ENCODE measurements at places on chromosomes 2 and 18.

GRCh38 chr2:133317178-133317577 is 251.1 kb downstream of the NCKAP5 start:
- DNase-seq, result no peak

GRCh38 chr2:205712508-205712907 is 30.2 kb downstream of the NRP2 start:
- DNase-seq, result no peak

GRCh38 chr2:15271941-15272542 is 289.1 kb downstream of the NBAS start:
- no peak for DNase-seq

DNA sequence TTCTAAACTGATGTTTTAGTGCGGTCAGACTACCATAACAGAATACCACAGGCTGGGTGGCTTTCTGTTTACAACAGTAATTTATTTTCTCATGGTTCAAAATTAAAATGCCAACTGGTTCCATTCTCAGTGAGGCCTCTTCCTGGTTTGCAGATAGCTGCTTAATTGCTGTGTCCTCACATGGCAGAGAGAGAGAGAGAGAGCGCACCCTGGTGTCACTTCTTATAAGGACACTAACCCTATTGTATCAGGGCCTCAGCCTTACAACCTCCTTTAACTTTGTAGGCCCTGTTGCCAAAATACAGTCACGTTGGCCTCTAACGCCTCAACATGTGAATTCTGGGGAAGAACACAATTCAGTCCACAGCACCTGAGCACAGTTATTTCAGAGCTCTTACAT is 37.5 kb upstream of the ZNF385B start:
- DNase-seq, result no peak

DNA sequence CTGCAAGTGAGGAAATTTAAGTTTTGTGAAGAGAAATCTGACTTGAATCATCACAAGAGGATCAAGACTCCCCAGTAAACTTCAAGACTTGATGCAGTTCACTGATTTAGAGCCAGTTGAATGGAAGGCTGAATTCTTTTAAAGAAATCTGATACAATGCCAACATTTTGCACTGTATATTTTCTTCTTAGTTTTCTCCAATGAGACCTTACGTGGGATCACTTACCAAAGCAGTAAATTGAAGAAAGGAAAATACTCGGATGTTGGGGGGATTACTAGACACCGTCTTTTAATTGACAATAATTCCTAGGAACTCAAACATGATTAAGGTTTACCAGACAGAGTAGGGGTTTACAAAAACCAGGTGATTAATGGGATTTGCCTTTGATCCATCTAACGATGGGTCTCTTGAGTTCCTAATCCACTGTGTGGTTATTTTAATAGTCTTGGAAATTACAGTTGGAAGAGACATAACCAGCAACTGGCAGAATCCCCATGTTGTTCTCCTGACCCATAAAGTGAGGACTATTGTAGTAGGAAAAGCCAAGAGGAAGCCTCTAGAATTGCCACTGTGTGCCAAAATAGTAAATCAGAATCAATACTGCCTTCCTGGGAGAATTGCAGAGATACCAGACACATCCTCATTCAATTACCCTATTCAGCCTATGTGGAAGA is 354.5 kb downstream of the PID1 start:
- DNase-seq, result no peak

GRCh38 chr2:10304458-10305253 is 2.0 kb downstream of the HPCAL1 start:
- DNase-seq, result no peak

DNA sequence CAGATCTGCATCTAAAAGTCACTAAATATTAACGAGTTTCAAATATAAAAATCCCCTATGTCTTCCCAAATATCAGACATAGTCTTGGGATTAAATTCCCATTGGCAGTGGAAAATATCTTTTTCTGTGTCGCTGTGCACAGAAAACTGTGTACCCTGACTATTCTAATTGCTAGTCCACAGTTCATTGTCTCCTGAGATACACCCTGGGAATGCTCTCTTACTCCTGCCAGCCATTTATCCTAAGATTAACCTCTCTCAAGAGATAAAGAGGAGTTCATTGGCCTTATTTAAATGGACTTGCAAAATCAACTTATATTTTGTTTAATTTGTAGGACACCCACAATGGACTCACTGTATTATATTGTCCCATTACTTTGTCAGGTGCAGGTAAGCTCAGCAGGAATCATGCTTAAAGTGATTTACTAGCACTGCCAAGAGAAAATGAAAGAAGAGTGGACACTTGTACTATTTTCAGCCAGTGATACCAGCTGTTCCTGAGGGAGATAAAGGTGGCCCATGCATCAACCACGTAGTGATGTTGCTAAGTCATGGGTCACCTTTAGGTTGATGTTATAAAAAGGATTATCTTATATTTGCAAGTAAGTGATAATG is 553.8 kb downstream of the PIK3C3 start:
- no peak for DNase-seq

DNA sequence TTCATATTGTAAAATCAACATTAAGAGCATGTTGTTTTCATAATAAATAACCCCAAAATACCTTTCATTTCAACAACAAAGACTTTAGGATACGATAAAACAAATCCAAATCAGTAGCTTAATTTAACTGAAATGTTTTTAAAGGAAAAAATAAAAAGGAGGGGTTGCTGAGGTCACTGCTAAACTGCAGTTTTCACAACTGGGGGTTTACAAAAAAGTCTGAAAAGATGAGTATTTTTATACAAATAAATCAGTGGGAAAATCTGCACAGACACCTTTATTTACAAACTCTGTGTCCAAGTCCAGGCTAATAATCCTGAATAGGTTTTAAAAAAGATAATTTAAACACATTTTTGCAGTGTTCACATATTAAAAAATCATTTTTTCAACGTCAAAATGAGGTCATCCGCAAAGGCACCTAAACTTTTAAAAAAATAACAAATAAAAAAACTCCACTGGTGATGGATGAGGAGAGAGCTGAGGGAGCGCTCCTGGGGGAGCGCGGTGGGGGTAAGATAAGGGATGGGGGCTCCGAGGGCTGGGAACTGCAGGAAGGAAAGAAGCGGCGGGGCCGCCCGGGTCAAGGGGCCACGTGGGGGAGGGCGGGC is 3.1 kb downstream of the DLX2 start:
- peak; percentile 16 for DNase-seq

DNA sequence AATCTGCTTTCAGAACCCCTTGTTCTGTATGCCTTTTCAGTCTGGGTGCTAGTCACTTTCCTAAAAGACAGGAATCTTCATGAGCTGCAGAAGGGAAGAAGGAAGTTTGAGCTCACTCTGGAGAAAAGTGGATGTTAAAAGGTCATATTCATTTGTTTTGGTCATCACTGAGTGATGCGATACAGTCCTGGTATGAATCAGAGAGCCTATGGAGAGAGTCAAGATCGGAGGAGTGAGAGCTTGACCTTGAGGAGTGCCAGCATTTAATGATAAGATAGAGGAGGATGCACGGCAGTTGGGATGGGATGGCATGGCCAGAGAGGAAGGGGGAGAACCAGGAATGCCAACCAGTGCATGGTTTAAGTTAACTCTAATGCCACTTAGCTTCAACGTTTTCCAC is 19.6 kb downstream of the USP39 start:
- DNase-seq, result no peak

GRCh38 chr2:173299764-173300163 is 54.9 kb upstream of the CDCA7 start:
- no peak for DNase-seq

- DNase-seq, result peak; percentile 13
Observed at GRCh38 chr2:8547284-8548064, 134.4 kb upstream of the ID2 start.

DNA sequence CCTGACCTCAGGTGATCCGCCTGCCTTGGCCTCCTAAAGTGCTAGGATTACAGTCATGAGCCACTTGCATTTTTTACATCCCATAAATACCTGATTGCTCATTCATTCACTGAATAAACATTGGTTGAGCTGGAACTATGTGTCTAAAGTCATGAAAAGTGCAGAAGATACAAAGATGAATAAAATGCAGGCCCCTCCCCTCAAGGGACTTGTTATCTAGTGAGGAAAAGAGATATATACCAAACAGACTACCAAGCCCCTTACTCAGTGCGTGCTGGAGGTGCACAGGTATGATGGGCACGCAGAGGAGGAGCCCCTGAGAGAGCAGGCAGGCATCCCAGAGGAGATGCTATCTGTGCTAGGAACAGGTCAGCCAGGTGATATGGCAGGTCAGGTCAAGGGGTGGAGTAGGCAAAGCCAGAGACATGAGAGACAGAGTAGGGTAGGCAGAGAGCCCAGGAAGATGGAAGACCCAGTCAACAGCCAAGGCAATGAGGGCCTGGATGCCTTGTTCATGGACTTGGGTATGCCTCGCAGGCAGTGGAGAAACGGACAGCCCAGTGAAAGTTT is 7.7 kb downstream of the FHL2 start:
- DNase-seq, result peak; percentile 13

GRCh38 chr2:234212534-234212933 is 162.0 kb downstream of the SPP2 start:
- no peak for DNase-seq

GRCh38 chr2:217010173-217010572 is 150.3 kb upstream of the TNP1 start:
- no peak for DNase-seq

DNA sequence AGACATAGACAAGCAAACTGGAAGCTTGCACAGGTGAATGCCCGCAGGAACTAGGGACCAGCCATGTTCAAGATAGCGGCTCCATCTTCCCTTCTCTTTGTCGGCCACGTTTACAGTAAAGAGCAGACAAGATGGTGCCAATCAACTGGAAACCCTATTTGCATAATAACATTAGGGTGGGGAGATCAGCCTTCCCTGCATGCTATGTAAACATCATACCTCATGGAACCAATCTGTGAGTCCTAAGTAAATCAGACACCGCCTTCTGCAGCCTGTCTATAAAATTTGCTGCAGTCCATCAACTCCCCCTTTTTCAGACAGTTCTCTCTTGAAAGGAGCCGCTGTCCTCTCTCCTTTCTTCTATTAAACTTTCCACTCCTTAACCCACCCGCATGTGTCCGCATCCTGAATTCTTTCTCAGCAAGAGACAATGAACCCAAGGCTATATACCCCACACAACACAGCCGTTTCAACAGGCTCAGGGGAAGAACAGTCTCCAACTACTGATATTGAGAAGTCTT is 384.4 kb downstream of the EIPR1 start:
- DNase-seq, result no peak

All from femur (tissue), 1 donor.